ENCODE measurements at places on chromosomes 6 and 20.

DNA sequence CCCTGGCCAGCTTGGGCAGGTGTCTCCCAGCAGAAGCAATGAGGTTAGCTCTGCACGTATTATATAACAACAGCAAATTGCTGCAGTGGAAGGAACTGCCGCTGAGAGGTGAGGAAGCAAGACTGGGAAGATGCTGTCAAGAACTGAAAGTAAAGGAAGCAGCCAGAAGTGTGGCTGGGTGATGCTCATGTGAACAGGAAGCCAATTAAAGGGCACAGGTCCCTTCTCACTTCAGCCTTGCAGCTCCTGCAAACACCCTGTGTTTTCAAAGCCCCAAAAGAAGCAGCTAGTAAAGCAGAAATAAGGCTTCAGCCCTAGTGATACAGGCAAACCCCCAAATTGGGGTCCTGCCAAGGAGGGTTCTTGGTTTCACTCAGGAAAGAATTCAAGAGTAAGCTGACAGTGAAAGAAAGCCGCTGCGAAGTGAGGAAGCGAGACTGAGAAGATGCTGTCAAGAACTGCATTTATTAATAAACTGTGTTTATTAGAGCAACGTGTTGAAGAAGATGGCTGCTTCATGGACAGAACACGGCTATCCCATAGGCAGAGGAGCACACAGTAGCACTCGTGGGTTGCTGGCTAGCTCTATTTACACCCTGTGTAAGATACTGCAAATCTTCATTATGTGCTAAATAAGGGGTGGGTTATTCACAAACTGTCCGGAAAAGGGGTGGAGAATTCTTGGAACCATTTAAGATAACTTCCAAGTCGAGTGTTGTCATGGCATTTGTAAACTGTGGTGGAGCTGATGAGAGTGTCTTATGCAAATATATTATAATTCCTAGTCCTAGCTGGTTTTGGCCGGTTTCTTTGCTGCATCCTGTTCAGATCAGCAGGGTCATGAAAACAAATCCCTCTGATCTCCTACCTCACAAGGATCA, 152.2 kb downstream of the LINC00237 start:
- DNase-seq: no peak

GRCh38 chr6:14277405-14277930, 159.9 kb downstream of the CD83 start:
- DNase-seq: no peak

GRCh38 chr6:16993396-16993795, 108.5 kb upstream of the STMND1 start:
- DNase-seq: no peak

DNA sequence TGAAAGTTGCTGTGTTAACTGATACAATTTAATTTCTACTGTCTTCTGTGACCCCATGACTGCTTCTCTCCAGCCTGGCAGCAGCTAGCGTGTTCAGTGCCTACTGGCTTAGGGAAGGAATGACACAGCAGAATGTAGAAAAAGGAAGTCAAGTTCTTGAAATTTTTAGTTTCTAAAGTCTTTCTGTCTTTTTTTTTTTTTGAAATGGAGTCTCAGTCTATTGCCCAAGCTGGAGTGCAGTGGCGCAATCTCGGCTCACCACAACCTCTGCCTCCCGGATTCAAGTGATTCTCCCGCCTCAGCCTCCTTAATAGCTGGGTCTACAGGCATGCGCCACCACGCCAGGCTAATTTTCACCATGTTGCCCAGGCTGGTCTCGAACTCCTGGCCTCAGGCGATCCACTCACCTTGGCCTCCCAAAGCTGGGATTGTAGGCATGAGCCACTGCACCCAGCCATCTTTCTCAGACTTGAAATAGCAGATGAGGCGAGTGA, 39.3 kb downstream of the PCNA start:
- peak; percentile 29 for DNase-seq

GRCh38 chr6:132760256-132760655, 2.6 kb upstream of the VNN2 start:
- DNase-seq: no peak
